ENCODE measurements at places on chromosomes 3 and 15.

- DNase-seq: no peak
These were observed 45.5 kb downstream of the GPR149 start for GRCh38 chr3:154384479-154384878.

GRCh38 chr15:60619131-60619530 lies 140.2 kb upstream of the ICE2 start:
- no peak for DNase-seq

- DNase-seq: no peak
These were observed 54.5 kb downstream of the OSBPL10 start for GRCh38 chr3:31926543-31926942.

DNA sequence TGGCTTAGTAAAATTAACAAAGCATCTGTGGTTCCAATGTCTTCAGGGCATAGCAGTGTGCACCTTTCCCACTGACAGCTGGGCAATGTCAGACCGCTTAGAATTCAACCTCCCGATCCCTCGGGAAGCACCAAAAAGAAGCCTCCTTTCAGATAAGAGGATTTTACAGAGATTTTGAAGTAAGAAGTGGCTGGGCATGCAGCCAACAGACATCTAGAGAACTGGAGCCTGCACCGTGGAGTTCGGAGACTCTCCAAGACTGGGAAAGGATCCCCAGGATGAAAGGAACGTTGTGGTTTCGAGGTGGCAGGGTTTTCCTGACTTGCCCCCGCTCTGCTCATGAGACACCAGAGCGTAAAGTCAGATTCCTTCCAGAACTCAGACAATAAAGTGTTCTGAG lies 5.3 kb downstream of the FAM174B start:
- no peak for DNase-seq

- no peak for DNase-seq
These were observed 49.6 kb downstream of the SUMF1 start for GRCh38 chr3:4417449-4417848.

DNA sequence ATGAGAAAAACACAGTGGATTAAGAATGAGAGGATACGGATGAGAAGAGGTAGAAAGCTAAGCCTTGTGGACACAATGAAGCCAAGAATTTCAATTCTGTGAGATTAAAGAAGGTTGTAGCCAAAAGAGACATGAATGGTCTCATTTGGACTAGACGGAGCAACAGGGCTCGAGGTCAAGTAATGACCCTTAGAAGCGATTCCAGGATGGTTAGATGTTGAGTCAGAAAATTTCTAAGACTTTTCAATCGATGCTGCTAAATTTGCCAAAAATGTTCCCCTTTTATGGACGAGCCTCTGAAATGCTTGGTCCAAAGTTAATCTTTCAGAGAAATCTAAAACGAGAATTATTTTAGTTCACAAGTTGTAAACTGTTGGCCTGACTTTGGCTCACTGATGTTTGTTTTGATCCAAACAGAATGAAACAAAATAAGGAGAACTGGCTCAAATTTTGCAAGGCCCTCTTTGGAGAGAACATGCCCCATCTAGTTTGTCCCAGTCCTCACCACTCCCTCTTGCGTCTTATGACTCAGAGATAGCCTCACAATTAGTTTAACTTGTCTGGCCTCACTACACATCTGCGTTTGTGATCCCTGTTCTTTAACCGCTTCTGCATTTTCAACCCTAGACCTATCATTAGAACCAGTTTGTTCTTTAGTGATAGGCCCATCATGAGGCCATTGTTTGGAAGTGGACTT lies 235.5 kb downstream of the PDZRN3 start:
- no peak for DNase-seq

DNA sequence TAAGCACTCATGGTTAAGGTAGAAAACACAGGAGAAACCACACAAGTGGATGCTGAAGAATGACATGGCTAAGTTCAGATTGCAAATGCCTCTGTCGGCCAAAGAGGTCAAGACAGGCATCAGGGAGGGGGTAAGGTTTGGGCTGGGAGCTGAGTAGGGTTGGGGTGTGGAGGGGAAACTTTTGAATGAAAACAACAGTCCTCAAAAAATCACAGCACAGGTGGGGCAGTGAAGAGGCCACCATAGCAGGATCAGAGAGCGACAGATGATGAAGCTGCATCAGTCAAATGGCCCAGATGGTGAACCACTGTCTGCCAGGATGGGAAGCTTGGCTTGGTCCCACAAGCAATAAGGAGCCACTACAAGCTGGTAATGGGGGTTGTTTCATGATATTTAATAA lies 74.9 kb downstream of the ADCY5 start:
- DNase-seq: no peak

DNA sequence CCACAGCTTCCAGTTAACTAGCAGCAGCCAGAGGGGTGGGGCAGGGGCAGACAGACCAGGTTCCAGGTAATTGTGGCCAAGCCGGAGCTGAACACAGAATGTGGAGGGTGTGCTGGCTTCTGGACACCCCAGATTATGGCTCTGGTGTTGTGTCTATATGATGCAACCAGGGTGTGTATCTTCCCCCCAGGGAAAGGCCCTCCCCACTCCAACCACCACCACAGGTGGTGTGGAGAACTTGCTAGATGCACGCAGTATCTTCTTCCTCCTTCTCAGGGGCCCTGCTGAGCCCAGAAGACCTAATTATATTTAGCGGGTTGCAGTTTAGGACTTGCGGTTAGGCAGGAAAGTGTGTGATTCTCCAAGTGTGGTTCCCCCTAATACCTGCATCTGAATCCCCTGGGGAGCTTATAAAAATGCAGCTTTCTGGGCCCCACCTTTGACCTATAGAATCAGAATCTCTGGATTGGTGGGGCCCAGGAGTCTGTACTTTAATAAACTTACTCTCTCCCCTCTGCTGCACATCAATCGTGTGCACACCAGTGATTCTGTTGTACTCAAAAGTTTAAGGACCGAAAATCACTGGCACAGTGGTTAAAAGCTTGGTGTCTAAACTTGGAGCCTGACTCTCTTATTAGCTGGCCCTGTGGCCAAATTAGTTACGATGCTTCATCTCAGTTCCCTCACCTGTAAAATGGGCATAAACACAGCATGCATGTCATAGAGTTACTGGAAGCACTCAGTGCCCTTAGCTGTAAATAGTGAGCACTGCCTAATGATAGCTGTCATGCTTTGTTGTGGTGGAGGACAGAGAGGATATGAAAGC lies 379.1 kb upstream of the PROK2 start:
- no peak for DNase-seq

GRCh38 chr3:179872842-179873241 lies 163.9 kb downstream of the PEX5L start:
- no peak for DNase-seq

- DNase-seq: no peak
These were observed 45.8 kb upstream of the SLCO2A1 start for GRCh38 chr3:134075568-134075825.

DNA sequence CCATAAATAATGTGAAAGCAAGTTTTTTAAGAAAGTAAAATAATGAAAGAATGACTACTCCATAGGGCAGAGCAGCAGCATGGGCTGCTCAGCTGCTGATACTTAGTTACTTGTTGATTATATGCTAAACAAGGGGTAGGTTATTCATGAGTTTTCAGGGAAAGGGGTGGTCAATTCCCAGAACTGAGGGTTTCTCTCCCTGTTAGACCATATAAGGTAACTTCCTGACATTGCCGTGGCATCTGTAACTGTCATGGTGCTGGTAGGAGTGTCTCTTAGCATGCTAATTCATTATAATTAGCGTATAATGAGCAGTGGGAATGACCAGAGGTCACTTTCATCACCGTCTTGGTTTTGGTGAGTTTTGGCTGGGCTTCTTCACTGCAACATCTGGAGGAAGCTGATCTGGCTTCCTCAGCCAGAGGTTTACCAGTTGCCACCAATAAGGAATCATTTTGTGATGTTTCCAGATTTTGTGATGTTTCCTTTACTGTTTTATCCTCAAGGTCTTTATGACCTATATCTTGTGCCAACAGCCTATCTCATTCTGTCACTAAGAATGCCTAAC lies 121.8 kb upstream of the CHL1 start:
- DNase-seq: no peak

DNA sequence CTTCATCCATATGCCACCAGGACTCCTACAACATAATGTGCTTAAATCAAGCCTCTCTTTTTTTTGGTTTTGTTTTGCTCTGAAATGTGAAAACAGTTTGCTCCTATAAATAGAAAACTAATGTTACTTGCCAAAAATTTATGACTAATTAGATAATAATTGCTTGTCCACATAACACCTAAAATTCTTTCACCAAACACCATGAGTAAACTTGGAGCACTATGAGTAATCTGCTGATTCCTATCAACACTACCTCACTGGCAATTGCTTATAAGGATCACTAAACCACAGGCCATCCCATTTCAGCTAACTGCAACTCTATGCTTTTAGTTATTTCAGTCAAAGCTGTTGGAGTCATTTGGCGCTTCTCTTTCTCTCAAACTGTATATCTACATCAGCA lies 252.7 kb downstream of the EPHA3 start:
- DNase-seq: no peak

- no peak for DNase-seq
These were observed 46.6 kb downstream of the ZBTB38 start for GRCh38 chr3:141414800-141415462.

DNA sequence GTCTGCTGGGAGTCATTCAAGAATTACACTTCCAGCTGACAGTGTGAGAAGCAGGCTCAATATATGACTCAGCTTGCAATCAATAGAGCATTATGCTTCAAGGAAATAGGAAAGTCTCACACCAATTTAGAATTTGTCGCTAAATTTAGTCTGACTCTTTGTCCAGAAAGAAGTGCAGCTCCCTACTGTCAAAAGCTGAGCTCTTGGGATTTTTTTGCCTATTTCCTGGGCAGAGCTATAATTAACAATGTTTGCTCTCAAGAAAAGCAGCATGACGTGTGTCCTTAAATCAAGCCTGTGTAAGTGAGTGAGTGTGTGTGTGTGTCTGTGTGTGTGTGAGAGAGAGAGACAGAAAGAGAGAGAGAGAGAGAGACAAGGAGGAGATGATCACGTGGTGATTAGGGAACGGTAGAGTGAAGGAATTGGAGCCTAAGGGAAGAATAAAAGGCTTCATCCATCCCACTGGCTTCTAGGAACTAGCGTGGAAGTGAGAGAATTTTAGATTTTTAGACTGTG lies 16.4 kb upstream of the SLC35G2 start:
- DNase-seq: no peak

GRCh38 chr3:58704745-58705144 lies 38.2 kb upstream of the FAM3D start:
- DNase-seq: no peak

DNA sequence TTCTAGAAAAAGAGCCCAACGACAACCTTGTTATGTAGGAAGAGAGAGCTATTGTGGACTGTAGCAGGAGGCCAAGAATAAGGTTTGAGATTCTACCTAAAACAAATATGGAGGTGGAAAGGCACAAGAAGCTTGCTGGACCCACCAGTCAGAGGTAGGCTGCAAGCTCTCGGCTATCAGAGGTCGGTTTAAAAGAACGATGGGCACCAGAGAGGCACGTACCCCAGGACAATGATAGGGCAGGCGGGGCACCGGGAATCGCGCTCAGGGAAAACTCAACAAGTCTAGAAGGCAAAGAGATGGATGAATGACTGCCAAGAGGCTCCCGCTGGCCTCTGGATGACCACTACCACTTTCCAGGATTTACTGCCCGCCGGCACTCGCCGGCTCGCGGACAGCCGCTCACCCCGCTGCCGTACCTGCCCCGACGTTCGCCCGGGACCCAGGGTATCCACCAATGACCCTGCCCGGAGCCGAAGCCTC lies 1.1 kb downstream of the HDGFL3 start:
- no peak for DNase-seq

- no peak for DNase-seq
These were observed 276.1 kb downstream of the NFKBIZ start for GRCh38 chr3:102125197-102125993.

- no peak for DNase-seq
These were observed 16.8 kb downstream of the LPP start for GRCh38 chr3:188170461-188171459.

- no peak for DNase-seq
These were observed 209.1 kb upstream of the STRIT1 start for GRCh38 chr3:155502630-155503029.

GRCh38 chr3:116871905-116872304 lies 162.3 kb downstream of the TUSC7 start:
- no peak for DNase-seq

- no peak for DNase-seq
These were observed 545.5 kb upstream of the MDFIC2 start for GRCh38 chr3:70857916-70858315.

DNA sequence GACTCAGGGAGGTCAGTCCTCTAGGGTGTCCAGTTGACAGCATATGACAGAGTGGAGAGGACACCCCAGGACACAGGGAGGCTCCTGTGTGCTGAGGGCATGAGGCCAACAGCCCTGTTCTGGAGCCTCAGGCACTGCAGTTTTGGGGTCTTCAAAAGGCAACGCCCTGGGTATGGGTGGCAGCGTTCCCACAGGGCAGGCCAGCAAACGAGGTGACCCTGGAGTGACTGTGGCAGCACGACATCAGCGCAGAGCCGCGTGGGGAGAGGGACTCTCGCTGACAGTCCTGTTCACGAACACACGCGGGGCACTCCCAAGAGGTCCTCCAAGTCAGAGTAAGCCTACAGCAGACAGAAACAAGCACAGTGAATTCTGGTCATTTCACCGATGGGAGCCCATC lies 41.4 kb upstream of the VPS8 start:
- DNase-seq: no peak

DNA sequence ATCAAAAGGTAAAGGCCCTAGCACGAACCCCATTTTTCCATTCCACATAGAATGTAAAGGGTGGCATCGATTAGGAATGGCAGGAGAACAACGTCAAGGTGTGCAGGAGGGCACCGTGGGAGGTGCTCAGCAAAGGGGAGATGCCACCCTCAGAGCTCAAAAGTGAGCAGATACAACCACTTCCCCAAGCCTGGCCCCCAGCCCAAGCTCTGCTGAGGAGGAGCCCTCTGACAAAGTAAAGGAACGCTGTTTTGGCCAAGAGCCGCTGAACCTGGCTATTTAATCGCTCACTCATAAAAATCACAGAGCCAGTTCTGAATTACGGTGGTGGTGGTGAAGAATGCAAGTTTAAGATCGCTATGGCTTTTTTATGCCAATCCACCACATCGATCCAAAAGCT lies 12.4 kb downstream of the GNB5 start:
- DNase-seq: no peak

DNA sequence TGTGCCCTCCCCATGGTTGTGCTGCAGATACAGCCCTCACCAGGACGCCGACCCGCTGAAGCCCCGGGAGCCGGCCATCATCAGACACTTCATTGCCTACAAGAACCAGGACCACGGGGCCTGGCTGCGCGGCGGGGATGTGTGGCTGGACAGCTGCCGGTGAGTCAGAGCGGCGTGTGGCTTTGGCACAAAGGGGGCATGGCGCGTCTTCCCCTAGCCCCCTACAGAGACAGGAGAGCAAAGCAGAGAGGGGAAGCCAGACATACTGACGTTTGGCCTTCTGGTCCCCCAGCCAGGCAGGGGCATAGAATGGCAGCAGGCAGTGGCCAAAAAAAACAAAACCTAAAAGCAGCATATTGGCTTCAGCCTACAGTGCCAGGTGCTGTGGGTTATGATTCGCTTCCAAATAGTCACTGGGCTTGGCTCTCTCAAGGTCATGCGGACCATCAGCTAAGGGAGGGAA lies 64.0 kb downstream of the MESD start:
- no peak for DNase-seq

Measured in NCI-H1930 (cell line).